ENCODE measurements at places on chromosomes 16 and 17. TPM values are rescaled to one million over a fixed set of nuclear protein-coding genes. Genes with fewer than 3 reads are reported as not detected.

GRCh38 chr16:73735018-73735417 is 561.6 kb upstream of the PSMD7 start:
- H3K36me3 ChIP-seq = no peaks in the 10 kb centered on the region
- H3K4me3 ChIP-seq = no peak overlapping the region
- H3K27me3 ChIP-seq = no peaks in the 10 kb centered on the region

DNA sequence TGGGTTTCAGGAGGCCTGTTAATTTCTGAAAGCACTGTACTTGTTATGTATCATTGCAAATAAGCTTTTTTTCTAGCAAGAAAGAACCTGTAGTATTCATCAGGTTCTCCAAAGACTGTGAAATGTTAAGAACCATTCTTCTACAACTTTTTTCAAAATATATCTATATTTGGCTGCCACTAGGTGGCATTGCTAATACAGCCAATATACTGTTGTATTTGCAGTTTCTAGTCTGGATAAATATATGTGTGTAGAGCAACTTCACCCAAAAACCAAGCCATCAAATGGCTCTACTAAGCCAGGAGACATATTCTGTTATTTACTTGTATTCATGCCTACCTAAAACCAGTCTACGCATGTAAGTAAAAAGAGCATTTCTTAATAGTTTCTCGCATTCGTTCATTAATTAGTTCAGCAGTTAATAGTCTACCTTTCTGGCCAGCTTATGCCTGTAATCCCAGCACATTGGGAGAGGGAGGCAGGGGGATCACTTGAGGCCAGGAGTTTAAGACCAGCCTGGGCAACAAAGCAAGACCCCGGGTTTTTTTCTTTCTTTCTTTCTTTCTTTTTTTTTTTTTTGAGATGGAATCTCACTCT is 39.5 kb downstream of the VMP1 start:
- DNase-seq = no peak
- no peak overlapping the region for H3K27ac ChIP-seq
- H3K4me1 ChIP-seq = no peaks in the 10 kb centered on the region
- no peak overlapping the region for H3K4me3 ChIP-seq
- H3K27me3 ChIP-seq = no peaks in the 10 kb centered on the region
- no peaks in the 10 kb centered on the region for H3K36me3 ChIP-seq

SLC4A1 gene
- total RNA-seq = not detected

DNA sequence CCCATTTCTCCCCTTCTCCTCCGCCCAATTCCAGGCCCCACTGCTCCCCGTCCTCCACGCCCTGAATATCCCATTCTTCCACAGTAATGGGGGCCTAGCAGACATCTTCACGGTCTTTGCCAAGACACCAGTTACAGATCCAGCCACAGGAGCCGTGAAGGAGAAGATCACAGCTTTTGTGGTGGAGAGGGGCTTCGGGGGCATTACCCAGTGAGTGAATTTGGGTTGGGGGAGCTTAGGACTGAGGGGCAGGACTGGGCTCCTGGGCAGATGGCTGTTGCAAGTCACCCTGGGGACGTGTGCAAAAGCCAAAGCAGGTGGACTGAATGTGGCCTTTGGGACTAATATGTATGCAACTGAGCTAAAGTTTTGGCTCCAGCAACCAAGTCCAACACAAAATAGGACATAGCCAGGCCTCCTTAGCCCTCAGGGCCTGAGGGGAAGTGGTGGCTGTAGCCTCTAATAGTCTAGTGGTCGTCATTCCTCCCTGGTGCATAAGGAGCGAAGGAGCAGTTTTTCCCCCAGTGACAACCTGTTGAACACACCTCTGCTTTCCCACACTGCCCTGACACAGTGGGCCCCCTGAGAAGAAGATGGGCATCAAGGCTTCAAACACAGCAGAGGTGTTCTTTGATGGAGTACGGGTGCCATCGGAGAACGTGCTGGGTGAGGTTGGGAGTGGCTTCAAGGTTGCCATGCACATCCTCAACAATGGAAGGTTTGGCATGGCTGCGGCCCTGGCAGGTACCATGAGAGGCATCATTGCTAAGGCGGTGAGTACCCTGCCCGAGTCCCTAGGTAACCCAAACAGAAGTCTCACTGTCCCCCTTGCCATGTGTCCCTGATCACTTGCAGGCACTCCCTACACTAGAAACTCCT is 2.6 kb downstream of the ACADVL start:
- no peak for DNase-seq
- peaks cover 8% of the 10 kb centered on the region for H3K36me3 ChIP-seq
- no peak overlapping the region for H3K27ac ChIP-seq
- peaks cover 39% of the 10 kb centered on the region for H3K4me1 ChIP-seq
- H3K4me3 ChIP-seq = no peak overlapping the region
